Amniotic epithelial cell (primary cell): ENCODE measurements at places on chromosomes 11 and 22.
A peak's percentile ranks its signal among the peaks of the same experiment; 100 is the strongest.

- DNase-seq, result peak; percentile 18
Measured at GRCh38 chr11:88104408-88104807, 70.8 kb downstream of the RAB38 start.

GRCh38 chr22:46057246-46058090 is 80.5 kb upstream of the WNT7B start:
- no peak for DNase-seq

- DNase-seq, result no peak
Measured at GRCh38 chr22:28813772-28814518, 13.6 kb upstream of the XBP1 start.

- no peak for DNase-seq
Measured at GRCh38 chr22:27507111-27507611, 294.4 kb downstream of the MN1 start.

DNA sequence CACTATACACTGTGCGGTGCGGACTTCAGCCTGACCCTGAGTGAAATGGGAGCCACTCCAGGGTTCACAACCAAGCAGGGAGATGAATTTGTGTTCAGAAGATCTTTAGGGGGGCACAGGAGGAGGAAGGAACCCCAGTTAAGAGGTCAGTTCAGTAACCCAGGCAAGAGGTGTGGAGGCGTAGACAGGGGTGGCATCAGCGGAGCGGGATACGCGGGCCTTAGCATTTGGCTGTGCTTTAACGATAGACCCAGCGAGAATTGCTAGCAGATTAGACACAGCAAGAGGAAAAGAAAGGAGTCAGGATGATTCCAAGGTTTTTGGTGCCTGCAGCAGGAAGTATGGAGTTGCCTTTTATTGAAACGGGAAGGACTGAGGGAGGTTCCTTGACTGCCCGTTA is 46.8 kb downstream of the CTTN start:
- no peak for DNase-seq

DNA sequence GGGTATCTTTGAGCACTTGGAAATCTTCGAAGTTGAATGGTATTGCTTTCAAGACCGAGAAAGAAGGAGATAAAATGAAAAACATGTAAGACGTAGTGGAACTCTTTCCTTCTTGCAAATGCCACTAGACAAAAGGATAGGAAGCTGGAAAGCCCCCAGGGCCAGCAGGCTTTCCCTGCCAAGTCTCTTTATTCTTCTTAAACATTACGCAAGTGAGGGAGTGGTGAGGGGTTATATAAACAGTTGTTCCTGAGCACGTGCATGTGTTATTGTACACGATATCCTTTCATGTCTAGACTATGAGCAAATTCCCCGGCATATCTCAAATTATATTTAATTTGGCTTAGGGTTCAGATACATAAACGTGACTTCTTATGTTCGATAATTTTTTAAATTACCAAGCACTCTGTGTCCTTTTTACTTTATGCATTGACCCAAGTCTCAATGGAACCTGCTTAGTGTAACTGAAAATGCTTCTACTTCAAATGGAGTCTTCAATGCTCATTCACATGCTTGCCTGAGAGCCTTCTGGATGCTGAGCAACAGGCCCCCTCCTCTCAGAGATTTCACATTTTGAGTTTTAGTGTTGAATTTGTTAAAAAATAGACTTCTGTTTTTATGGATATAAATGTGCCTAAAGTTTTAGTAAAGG is 59.0 kb downstream of the PPP2R1B start:
- DNase-seq, result peak; percentile 71

DNA sequence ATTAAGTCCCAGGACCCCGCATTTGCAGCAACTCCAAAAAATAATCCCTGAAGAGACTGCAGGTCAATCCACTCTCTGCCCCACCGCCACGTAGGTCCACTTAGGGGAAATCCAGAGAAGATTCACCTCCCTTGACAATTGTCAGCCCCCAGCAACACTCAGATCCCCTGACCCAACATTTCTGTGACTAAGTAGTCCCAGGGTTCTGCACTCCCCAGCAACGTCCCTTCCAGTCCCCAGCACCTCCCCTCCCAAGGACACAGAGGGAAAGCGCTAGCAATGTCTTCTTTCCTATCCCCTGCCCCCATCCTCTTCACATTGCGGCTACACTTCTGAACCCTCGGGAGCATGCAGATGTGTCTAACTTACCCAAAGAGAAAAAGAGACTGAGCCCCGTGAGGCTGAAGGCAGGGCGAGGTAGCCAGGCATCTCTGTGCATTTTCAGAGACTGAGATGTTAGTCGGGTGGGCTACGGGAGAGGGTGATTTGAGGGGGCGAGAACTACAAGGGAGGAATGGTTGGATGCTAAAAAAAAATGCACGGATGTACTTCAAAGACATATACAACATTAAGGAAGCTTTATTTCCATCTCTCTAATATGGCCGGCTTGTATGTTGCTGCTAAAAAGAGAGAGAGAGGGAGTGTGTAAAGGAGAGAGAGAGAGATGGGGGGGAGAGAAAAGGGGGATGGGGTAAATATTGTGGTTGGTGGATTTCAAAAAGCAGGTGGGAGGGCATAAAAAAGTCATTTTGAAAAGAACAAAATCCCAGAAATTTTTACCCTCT is at the start of gene SCN2B:
Gene SCN2B, minus strand, starts transcription at position 647 of the 785 bp plus-strand sequence. Its CDS starts 208 bp downstream, at position 439.
- DNase-seq, result no peak

GRCh38 chr11:6828103-6828502 is 17.4 kb upstream of the OR10A5 start:
- DNase-seq, result no peak

- no peak for DNase-seq
Measured at GRCh38 chr11:16011396-16011795, 344.9 kb downstream of the SOX6 start.

GRCh38 chr11:74819400-74819799 is 70.8 kb downstream of the RNF169 start:
- peak; percentile 73 for DNase-seq

DNA sequence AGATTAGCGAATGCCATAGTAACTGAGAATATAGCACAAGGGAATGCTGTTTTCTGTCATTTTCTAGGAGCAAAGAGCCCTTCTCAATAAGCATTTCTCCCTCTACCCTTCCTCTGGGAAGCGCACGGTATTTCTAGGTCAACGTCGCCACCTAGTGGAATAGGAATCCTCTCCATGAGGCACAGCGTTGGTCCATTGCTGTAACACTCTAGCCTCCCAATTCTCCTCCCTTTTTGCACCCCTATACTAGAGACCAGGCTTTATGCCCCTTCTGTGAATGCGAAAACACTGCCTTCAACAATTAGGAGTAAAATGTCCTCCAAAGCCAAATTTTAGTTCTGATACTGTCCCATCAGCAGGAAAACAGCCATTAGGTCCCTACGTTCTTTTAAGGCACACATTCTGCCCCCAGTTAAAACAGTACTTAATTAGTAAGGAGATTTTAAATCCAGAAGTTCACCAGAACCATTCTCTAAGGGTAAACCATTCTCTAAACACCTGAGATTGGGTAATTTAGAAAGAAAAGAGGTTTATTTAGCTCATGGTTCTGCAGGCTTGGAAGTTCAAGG is 12.8 kb upstream of the HYLS1 start:
- DNase-seq, result peak; percentile 69

GRCh38 chr11:128190312-128190711 is 397.0 kb downstream of the ETS1 start:
- DNase-seq, result no peak

- no peak for DNase-seq
Measured at GRCh38 chr11:119081682-119082260, 2.9 kb upstream of the HMBS start.

DNA sequence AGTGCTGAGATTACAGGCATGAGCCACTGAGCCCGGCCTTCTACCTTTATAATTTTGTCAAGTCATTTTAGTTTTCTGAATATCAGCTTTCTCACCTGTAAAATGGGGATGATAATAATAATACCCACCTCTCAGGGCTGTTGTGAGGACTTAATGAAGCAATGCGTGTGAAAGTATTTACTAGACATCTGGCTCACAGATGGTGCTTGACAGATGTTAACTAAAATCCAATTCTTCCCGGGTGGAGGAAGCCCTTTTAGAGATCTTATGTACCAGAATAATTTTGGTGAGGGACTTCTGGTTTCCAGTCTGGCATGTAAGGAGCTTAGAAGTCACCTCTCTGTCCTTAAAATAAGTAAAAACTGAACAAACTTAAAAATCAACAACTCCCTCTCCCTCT is 43.7 kb upstream of the NUP160 start:
- no peak for DNase-seq

DNA sequence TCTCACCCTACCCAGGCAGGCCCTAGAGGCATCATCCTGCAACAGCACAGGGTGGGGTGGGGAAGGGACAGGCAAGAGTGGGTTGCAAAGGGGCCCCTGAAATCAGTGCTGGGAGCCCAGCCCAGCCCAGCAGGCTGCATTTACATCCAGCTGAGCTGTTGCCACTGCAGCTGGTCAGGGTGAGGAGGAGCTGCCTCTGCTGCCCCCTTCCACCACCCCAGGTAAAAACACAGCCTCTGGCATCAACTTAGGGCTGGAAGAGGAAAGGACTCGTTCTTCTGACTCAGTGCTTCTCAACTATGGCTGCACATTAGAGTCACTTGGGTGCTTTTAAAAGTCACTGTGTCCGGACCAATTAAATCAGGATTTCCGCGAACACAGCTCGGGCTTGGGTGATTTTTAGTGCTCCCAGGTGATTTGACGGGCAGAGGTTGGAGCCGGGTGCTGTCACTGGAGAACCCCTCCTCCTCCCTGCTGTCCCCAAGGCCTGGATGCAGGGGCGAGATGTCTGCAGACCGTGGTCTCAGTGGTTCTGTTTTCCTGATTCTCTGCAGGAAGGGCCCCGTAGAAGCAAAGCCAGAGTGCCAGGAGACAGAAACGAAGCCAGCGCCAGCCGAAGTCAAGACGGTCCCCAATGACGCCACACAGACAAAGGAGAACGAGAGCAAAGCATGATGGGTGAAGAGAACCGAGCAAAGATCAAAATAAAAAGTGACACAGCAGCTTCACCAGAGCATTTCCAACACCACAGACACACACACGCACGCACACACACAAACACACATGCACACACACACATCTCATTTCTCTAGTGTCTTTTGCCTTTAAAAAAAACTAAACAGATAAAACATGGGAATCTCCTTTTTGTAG is 39.4 kb upstream of the TTC12 start:
- no peak for DNase-seq

DNA sequence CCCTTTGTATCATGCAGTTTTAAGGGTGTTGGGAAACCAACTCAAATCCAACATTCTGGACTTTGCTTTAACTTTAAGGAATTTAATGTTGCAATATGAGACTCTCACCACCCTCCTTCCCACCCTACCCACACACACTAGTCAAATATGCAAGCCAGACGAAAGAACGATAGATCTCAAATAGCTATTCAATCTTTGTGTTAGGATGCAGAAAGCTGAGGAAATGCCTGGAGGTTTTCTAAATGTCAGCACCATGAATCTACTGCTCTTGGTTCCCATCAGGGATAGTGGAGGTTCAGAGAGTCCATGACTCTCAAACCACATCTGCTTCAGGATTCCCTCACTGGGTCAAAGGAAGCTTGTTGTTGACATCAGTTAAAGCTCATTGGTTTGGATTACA is 33.7 kb downstream of the EXPH5 start:
- peak; percentile 98 for DNase-seq

DNA sequence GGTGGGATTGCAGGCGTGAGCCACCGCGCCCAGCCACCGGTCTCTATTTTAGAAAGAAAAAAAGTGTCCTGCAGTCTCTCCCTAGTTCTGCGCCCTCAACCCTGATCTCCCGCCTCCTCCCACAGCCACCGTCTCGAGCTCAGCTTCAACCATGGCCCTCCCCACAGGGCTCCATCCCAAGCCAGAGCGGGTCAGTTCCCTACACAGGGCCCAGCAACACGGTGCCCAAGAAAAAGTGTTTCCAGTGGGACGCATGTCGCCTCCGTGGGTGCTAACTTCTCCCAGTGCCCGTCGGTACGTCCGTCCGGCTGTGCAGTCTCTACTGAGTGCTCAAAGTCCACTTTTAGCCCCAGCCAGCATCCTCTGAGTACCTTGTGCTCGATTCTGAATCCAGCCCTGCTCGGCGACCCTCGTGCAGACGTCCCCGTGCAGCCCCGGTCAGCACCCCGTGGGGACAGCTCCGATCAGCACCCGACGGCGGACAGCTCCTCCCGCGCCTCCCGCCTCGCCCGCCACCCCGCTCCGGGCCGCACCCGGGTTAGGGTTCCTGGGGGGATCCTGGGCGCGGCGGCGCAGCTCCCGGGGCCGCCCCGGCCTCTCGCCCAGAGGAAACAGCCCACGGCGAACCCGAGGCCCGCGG is 657 bp upstream of the MAPK8IP2 start:
- DNase-seq, result no peak

GRCh38 chr11:129959687-129960086 is 42.9 kb downstream of the PRDM10 start:
- DNase-seq, result no peak

DNA sequence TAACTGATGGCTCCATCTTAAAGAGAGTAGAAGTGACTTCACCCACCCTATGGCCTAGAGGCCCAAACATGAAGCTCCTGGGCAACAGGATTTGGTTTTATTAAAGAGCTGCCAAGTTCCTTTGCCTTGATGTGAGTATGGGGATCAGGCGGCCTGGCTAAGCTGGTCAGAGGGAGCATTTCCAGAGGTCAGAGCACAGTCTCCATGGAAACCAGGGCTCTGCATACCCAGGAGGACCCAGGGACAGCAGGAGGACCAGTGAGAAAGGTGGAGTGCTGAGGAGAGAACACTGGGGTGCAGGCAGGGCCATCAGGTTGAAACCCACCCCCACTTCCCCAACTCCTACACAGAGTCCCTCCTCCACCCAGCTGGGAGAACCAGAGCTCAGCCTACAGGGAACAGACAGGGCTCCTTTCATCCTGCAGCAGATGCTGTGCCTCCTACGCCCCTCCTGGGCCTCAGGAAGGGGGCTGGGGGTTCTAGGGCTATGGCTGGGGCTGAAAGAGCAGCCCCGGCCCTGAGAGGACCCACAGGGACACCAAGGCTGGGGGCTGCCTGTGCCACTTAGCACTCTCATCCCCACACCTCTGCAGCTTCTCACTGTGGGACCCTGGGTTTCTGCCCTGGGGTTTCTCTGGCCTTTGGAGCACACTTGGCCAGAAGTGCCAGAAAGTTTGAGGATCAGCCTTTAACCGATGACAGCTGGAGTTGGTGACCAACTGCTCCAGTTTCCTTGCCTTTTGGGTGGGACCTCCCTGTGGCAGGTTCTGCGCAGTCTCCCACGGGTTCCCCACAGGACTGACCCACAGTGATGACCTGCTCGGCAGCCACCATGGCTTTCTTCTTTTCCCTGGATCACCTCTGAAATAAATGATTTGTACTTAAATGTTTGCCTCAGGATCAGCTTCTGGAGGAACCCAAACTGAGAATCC is 13.8 kb upstream of the P2RY6 start:
- no peak for DNase-seq

GRCh38 chr11:38159038-38159437 is 1561.0 kb upstream of the RAG2 start:
- DNase-seq, result no peak

GRCh38 chr11:133797554-133797953 is 47.8 kb downstream of the SPATA19 start:
- no peak for DNase-seq
